ENCODE measurements at places on chromosomes 7 and 10. TPM values are rescaled to one million over a fixed set of nuclear protein-coding genes. Genes with fewer than 3 reads are reported as not detected.

The MCM10 gene
- total RNA-seq, result 67.4 TPM

The ACBD7 gene
- 22.0 TPM for total RNA-seq

The LOXL4 gene
- total RNA-seq, result 0.18 TPM

The LGI1 gene
- 1.2 TPM for total RNA-seq

The FAM131B gene
- total RNA-seq, result 18.5 TPM

The EEF1AKMT2 gene
- 19.0 TPM for total RNA-seq

The HOXA6 gene
- not detected for total RNA-seq

The ODAD2 gene
- 2.8 TPM for total RNA-seq

The PRKCQ gene
- 11.8 TPM for total RNA-seq

The MICU1 gene
- total RNA-seq, result 28.7 TPM

The CPED1 gene
- total RNA-seq, result 0.13 TPM

The LLCFC1 gene
- total RNA-seq, result not detected

The AKR1C8 gene
- total RNA-seq, result not detected

The INA gene
- 14.0 TPM for total RNA-seq

The ZMIZ2 gene
- 71.8 TPM for total RNA-seq

The WBP1L gene
- total RNA-seq, result 24.5 TPM

The C10orf62 gene
- total RNA-seq, result 0.31 TPM

The TCTN3 gene
- total RNA-seq, result 37.3 TPM

The BAMBI gene
- total RNA-seq, result 17.0 TPM

The COL28A1 gene
- total RNA-seq, result 0.92 TPM

The C10orf105 gene
- total RNA-seq, result 0.26 TPM

The ELAPOR2 gene
- total RNA-seq, result 36.8 TPM

The TRIM73 gene
- 2.7 TPM for total RNA-seq

The ELFN1 gene
- 3.7 TPM for total RNA-seq

The IFIT1B gene
- not detected for total RNA-seq

The TUBAL3 gene
- not detected for total RNA-seq

The TRIM56 gene
- total RNA-seq, result 21.8 TPM

The ZNF775 gene
- total RNA-seq, result 9.7 TPM

The IRF5 gene
- 0.74 TPM for total RNA-seq

The FAM241B gene
- total RNA-seq, result 13.7 TPM

The KLF14 gene
- not detected for total RNA-seq

The PTPRE gene
- 0.70 TPM for total RNA-seq

The TBX20 gene
- total RNA-seq, result not detected

The ANKRD61 gene
- total RNA-seq, result not detected

All from H9 (cell line).